ENCODE measurements at places on chromosomes 16 and 17.

DNA sequence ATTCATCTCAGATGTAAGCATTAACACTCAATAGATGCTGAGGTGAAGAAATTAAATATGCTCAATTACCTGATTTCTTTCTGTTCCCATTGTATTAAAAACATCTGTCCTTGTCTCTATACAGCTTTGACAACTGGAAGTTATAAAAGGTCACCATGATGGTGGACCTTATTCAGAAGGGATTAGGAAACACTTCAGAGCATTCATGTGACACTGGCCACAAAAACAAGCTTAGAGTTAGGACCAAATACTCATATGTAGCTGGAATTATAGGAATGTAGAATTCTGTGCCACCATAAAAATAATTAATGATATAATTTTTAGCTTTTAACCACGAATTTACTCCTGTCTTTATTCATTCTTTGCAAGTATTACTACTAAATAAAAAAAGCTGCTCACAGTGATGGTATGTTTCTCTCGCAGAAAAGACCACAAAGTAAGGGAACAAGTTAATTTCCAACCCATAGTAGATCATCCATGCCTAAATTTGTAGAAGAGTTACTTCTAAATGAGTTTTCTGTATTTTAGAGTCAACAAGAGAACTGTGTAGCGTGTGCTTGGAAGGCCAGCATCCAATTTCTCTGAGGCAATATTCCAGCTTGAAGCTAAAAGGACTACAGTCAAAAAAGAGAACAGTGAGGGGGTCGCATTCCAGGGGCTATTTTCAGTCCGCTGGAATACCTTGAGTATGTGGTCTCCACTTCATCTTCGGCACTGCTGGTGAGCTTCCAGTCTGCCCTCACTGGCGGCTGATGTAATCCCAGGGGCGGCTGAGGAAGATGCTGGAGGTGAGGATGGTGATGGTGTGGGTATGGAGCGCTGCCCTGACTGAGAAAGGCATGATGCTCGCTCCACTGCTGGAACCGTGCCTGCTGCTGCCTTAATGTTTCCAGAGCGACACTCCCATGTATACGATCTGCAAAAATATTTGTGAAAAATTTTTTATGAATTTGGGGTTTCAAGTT, 63.7 kb downstream of the CACNG1 start:
- DNase-seq: no peak

GRCh38 chr17:2084036-2084765, 29.3 kb downstream of the HIC1 start:
- peak; percentile 88 for DNase-seq

DNA sequence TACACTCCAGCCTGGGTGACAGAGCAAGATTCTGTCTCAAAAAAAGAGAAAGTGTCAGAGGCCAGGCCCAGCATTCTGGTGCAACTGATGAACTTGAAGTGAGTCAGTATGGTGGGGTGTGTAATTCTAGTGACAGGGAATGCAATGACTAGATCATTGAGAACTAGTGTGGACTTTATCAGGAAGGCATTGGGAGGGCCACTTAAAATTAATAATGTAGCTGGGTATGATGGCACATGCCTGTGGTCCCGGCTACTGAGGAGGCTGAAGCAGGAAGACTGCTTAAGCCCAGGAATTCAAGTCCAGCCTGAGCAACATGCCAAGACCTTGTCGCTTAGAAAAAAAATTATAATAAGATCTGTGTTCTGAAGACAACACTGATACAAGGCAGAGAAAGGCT, 90.8 kb downstream of the STX8 start:
- DNase-seq: no peak

DNA sequence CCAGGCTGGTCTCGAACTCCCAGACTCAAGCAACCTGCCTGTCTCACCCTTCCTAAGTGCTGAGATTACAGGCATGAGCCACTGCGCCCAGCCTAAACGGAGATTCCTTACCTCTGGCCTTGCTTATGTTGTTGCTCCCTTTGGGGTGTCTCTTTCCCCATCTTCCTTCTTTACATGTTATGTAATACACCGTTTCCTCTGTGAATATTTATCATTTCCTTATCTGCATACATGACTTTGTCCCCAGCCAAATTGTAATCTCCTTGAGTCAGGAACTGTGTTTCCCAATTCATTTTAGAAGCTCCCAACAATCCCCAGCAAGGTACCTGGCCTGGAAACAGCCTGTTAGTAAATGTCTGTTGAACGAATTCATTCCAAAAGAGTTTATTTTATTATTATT, 15.7 kb downstream of the COPZ2 start:
- DNase-seq: no peak

- no peak for DNase-seq
Observed at GRCh38 chr17:3896108-3896967, 3.5 kb upstream of the CAMKK1 start.

DNA sequence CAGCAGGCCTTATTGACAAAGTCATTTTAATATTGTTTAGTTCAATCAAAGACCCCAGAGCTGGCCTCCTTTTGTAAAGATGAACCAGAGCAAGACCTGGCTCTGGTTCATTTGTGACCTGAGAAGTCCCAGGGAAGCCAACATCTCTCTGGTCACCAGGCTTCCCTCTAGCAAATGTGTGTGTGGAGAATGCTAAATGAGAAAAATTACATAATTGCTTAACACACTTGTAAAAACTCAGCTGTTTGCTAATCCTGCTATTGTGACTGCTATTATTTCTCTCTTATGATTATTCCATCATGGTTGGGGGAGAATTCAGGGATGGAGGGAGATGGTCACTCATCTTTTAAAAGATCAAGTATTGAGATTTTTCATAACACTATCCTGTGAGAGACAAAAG, 94.3 kb upstream of the CLEC3A start:
- DNase-seq: no peak

Data from SK-N-DZ (cell line).